Bronchial smooth muscle cell (primary cell): ENCODE measurements at places on chromosomes 7 and 10. TPM values are rescaled to one million over a fixed set of nuclear protein-coding genes. Genes with fewer than 3 reads are reported as not detected.

The OIT3 gene
- total RNA-seq = 0.26 and 0.32 TPM in 2 replicates

The C10orf88 gene
- 11.2 and 11.5 TPM in 2 replicates for total RNA-seq

The ASB10 gene
- total RNA-seq = not detected in 2 replicates

The HPSE2 gene
- total RNA-seq = not detected in 2 replicates
